ENCODE measurements at places on chromosomes 3 and 15.

- no peak for DNase-seq
- no peaks in the 10 kb centered on the region for H3K27me3 ChIP-seq
- H3K4me1 ChIP-seq, result peaks cover 78% of the 10 kb centered on the region
- peaks cover 2% of the 10 kb centered on the region for H3K36me3 ChIP-seq
Observed at GRCh38 chr3:187989575-187990153, 164.3 kb upstream of the LPP start.

GRCh38 chr15:41483519-41483918, 10.2 kb upstream of the ITPKA start:
- H3K4me1 ChIP-seq, result peaks cover 57% of the 10 kb centered on the region
- H3K27me3 ChIP-seq, result peaks cover 6% of the 10 kb centered on the region
- peak overlapping the region; percentile 85 for H3K4me3 ChIP-seq
- H3K27ac ChIP-seq, result peak overlapping the region; percentile 14

DNA sequence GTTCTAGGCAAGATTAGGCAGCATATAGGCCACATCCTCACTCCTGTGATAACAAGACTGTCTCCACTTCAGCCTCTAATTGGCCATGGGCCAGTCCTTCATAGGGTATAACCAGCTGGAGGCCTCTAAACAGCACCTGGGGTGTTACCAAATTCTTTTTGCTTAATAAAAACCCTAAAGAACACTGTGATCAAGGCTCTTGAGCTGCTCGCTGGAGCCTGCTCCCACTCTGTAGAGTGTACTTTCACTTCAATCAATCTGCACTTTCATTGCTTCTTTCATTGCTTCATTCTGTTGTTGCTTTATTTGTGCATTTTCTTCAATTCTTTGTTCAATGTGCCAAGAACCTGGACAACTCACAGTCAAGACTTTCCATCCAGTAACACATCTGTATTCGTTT, 36.2 kb upstream of the TOPBP1 start:
- H3K36me3 ChIP-seq, result no peaks in the 10 kb centered on the region
- no peaks in the 10 kb centered on the region for H3K4me1 ChIP-seq
- no peak for DNase-seq
- no peak overlapping the region for H3K27ac ChIP-seq
- no peak overlapping the region for H3K4me3 ChIP-seq

GRCh38 chr15:28100516-28101195, 1.5 kb upstream of the OCA2 start:
- peaks cover 13% of the 10 kb centered on the region for H3K4me1 ChIP-seq
- DNase-seq, result no peak
- peaks cover 46% of the 10 kb centered on the region for H3K27me3 ChIP-seq

GRCh38 chr3:47347217-47347801, 33.5 kb upstream of the PTPN23 start:
- no peaks in the 10 kb centered on the region for H3K27me3 ChIP-seq
- H3K4me3 ChIP-seq, result no peak overlapping the region
- H3K36me3 ChIP-seq, result no peaks in the 10 kb centered on the region
- H3K27ac ChIP-seq, result no peak overlapping the region
